ENCODE measurements at places on chromosomes 13 and 19.

GRCh38 chr13:109840201-109840892, 54.0 kb upstream of the IRS2 start:
- DNase-seq = no peak

- DNase-seq = no peak
Observed at GRCh38 chr19:10797541-10798256, 38.3 kb downstream of the TMED1 start.

DNA sequence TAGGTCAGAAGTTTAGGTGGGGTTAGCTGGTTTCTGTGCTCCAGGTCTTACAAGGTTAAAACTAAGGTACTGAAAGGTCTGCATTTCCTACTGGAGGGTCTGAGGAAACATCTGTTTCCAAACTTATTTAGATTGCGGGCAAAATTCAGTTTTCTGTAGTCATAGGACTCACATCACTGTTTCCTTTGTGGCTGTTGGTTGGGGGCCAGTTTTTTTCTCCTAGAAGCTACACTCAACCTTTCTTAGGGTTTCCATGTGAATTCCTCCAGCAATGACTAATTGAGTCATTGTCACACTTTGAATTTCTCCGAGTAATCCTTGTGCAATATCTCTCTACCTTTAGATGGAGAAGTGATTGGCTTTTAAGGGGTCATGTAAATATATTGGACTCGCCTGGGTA, 773.4 kb upstream of the SLITRK1 start:
- DNase-seq = no peak

GRCh38 chr13:74485757-74486156, 351.6 kb upstream of the KLF12 start:
- no peak for DNase-seq

GRCh38 chr13:93222976-93223375, 3.6 kb upstream of the GPC6 start:
- no peak for DNase-seq

DNA sequence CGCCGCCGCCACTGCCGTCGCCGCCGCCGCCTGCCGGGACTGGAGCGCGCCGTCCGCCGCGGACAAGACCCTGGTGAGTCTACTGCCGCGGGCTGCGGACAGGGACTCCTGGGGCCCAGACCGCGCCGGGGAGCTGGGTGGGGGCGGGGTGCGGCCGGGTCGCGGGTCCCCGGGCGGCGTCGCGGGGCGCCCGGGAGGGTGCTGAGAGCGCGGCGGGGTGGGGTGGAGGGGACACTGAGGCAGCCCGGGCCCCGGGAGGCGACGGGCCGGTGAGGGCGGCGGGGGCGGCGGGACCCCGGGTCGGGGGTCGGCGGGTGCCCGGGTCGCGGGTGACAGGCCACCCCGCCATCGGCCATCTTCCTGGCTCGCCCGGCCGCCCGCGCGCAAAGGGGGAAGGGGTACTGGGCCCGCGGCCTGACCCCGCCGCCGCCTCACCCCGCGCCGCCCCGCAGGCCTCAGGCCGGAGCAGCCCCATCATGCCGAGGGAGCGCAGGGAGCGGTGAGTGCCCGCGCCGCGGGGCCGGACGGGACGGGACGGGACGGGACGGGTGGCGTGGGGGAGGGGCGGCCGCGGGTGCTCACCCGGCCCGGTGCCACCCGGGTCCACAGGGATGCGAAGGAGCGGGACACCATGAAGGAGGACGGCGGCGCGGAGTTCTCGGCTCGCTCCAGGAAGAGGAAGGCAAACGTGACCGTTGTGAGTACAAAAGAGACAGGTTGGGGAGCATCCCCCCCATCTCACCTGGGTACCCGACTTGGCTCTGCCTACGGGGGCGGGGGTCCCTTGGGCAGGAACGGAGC, 489 bp downstream of the CCNE1 start:
- DNase-seq = no peak

DNA sequence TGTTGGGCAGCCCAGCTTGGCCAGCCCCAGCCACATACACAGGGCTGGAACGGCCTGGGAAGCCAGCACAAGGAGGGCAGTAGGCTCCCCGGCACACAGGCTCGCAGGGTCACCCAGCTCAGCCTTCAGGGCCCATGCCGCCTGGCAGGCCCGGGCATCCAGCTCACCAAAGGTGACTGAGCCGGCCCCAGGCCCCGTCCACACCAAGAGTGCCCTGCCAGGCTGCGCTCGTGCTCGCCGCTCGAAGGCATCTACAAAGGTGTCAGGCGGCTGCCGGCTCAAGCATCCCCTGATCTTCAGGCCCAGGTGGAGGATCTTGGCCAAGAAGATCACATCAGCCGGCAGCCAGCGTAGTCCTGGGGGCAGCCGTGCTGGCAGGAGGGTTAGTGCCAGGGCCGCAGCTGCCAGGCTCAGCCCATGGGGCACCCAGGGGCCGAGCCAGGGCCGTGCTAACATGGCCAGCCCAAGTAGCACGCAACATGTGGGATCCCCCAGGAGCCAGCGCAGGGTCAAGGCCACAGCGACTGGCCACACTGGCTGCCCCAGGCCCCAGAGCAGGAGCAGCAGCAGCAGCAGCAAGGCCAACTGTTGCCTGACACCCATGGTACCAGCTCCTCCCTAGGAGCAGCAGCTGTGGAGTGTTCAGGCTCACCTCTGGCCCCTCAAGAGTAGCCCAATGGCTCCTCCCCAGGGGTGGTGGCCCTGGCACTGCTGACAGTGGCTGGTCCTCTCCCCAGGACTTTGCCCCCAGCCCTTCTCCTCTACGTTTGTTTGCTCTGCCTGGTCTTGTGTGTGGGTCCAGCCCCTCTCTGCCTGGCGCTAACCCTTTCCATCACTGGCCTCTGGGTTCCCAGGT, at the start of gene SLC27A5:
TSS of gene SLC27A5 (minus strand) at position 640 of the 856 bp plus-strand sequence. CDS start at position 603, 37 bp downstream.
- DNase-seq = no peak

GRCh38 chr13:24502533-24503378, 9.8 kb downstream of the PARP4 start:
- no peak for DNase-seq

All from NCI-H1048 (cell line).